ENCODE measurements at places on chromosomes 2 and 18.

DNA sequence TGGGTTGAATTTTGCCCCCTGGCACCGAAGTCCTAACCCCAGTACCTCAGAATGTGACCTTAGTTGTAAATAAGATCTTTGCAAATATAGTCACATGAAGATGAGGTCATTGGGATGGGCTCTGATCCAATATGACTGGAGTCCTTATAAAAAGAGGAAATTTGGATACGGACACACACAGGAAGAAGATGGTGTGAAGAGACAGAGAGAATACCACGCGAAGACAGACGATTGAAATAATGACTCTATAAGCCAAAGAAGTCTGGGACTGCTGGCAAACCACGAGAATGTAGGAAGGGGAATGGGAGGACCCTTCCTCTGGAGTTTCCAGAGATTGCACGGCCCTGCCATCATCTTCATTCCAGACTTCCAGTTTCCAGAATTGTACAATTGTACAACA lies 98.6 kb downstream of the CPO start:
- DNase-seq = no peak

- peak; percentile 63 for DNase-seq
Measured at GRCh38 chr18:22433956-22434355, 16.2 kb upstream of the CTAGE1 start.

DNA sequence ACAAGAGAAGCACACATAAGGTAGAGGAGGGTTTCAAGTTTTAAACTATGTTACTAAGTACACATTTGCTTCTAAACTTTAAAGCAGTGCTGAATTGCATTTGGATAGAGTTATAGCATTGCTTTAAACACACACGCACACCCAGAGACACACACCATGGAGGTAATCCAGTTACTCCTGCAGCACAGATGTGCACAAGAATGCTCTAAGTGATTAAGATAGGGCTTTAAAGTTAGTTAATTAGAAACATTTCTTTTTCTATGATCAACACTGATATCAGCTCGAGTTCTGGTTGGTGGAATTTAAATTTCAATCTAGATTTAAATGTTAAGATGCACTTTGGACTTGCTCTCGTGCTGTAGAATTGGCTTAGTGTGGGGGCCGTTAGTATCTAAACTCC lies 492.3 kb downstream of the ZEB2 start:
- no peak for DNase-seq

- no peak for DNase-seq
Measured at GRCh38 chr2:14677039-14677438, 44.5 kb downstream of the LRATD1 start.

DNA sequence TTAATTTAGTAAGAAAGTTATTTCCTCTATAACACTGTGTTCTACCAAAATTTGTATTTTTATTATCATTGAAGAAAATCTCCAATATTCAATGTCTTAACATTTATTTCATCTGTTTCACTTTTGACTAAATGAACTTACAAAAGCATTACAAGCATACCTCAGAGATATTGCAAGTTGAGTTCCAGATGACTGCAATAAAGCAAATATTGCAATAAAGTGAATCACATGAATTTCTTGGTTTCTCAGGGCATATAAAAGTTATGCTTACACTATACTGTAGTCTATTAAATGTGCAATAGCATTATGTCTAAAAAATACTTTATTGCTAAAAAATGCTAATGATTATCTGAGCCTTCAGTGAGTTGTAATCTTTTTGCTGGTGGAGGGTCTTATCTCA lies 78.3 kb downstream of the TTC32 start:
- DNase-seq = no peak

- no peak for DNase-seq
Measured at GRCh38 chr2:101328474-101329007, 20.0 kb upstream of the RNF149 start.

- DNase-seq = peak; percentile 22
Measured at GRCh38 chr2:47336259-47337238, 66.4 kb upstream of the MSH2 start.

DNA sequence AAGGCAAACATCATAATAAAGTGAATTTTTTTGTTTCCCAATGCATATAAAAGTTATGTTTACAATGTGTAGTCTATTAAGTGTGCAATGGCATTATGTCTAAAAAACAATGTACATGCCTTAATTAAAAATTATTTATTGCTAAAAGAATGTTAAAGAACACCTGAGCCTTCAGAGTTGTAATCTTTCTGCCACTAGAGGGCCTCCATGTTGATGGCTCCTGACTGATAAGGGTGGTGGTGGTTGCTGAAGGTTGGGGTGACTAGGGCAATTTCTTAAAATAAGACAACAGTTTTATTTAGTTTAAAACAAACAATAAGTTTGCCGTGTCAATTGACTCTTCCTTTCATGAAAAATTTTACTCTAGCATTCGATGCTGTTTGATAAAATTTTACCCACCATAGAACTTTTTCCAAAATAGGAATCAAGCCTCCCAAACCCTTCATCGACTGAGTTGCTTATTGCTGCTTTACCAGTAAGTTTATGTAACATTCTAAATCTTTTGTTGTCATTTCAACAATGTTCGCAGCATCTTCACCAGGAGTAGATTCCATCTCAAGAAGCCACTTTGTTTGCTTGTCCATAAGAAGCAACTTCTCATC lies 32.3 kb downstream of the MAP3K2 start:
- DNase-seq = no peak

- DNase-seq = peak; percentile 52
Measured at GRCh38 chr2:105814291-105814940, 69.7 kb downstream of the NCK2 start.

GRCh38 chr2:133766164-133766832 lies 198.0 kb upstream of the NCKAP5 start:
- no peak for DNase-seq

DNA sequence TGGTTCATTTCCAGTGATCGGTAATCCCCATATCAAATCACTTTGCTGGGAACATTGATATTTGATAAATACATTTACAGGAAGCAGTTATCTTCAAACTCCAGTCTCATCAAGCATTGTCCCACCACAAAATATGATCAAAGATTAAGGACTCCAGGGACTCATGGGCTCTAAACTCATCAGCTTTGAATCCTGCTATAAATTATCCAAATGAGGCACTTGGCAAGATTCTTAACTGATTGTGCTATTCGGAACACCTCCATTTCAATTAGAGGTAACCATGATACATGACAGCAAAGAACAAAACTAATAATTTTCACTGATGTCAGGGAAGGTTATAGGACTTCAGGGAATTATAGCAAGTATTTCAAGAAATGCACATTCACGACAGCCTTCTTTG lies 1088.1 kb upstream of the PIK3C3 start:
- DNase-seq = no peak

GRCh38 chr2:34254272-34254878 lies 655.3 kb upstream of the FAM98A start:
- no peak for DNase-seq

DNA sequence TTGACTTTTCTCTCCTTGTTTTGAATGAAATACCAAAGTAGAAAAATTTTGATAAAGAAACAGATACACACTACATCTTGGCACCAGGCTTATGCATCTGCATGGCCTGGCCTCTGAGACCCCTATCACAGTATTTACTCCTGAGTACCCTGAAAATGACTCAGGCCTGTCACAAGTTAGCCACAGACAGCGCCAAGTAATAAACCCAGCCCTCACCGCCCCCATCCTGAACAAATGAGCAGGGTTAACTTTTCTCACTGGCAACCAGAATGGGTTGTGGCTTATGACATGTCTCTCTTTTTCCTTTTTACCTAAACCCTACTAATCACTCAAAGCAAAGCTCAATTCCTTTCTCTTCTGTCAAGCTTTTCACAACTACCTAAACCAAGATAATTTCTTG lies 35.3 kb downstream of the SPRED2 start:
- peak; percentile 52 for DNase-seq

DNA sequence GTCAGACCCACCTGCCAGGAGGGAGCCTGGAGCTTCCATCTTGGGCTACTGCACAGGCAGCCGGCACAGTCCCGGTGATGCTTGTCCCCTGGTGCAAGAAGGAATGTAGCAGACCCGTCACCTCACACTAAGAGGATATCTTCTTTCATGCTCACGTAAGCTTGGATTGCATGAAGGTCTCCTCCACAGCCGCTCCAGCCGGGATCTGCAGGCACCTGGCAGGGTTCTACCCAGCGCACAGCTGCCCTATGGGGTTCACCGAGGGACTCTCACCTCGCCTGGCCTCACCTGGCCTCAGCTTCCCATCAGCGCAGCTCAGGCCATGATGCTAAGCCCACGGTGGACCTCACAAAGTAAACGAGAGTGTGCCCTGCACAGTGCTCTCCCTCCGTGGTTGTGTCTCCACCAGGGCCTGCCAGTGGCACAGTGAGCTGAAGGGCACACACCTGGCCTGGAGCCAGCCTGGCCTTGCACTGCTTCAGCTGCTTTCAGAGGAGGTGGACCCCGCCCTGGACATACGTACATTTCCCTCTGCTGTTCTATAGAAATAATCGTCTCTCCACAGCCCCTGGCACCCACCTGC lies 239.1 kb downstream of the SEPTIN10 start:
- no peak for DNase-seq

- DNase-seq = no peak
Measured at GRCh38 chr2:7552825-7553570, 635.8 kb downstream of the RNF144A start.

- no peak for DNase-seq
Measured at GRCh38 chr2:43934567-43934966, 61.2 kb downstream of the LRPPRC start.

GRCh38 chr2:149616681-149617456 lies 29.3 kb upstream of the MMADHC start:
- DNase-seq = no peak

DNA sequence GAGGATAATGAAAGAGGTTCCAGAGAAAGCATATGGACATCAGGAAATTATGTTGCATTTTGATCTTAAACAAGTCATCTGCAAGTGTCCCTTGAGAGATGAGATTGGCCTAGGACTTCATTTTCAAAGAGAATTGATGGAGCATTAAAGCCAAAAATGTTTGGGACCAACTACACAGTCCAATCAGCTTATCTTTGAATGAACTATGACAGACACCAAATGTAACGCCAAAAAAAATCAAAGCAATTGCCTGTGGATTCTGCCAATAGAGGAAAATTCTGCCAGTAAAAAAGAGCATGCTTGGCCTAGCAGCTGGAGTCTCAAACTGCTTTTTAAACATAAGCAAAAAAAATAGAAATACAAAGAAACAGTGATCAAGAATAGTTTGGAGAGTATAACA lies 594.5 kb upstream of the CHAC2 start:
- no peak for DNase-seq

- no peak for DNase-seq
Measured at GRCh38 chr18:78722929-78723710, 256.5 kb upstream of the SALL3 start.

DNA sequence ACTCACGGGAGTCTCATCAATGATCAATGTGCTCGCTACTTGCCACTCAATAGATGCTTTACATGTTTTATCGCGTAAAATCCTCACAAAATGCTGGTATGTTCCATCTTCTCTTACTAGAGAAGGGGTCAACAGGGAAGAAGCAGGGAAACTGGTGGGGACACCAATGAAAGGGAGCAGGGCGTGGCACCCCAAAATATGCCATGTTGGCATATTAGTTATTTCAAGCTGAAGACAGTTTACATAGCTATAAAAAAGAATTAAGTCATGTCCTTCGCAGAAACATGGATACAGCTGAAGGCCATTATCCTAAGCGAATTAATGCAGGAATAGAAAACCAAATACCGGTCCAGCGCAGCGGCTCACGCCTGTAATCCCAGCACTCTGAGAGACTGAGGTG lies 8.1 kb upstream of the ZNF236 start:
- DNase-seq = no peak

DNA sequence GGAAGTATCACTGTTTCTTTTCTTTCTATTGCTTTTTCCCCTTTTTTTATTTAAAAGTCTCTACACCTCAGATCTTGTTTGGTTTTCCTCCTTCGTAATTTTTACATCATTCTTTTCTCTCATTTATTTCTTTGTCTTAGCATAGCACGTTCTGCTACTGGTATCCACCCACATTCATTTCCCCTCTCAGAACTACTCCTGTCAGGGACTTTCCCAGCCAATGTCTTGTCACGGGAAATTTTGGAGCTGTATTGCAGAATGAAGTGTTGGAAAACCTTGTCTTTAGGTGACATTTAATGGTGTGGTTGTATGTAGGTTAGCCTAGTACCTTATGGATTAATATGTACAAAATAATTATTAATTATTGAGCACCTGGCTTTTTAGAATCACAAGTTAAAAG lies 34.0 kb downstream of the TTLL4 start:
- no peak for DNase-seq

- DNase-seq = no peak
Measured at GRCh38 chr2:29278966-29279365, 163.8 kb downstream of the CLIP4 start.

GRCh38 chr2:136482966-136483365 lies 282.4 kb upstream of the THSD7B start:
- DNase-seq = no peak

DNA sequence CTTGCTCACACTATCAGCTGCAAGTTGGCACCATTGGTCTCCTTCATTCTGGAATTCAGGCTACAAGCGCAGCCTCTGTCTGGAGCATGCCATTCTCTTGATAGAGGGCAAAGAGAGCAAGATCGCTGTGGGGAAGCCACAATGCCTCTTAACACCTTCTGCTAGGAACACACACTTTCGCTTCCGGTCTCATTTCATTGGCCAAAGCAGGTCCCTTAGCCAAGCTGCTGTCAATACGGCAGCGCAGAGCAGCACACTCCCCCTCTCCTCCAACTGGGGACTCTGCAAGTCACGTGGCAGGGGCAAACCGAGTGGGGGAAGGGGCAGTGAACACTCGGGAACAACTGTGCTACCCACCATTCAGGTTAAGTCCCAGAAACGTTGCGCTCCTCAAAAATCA lies 98.1 kb downstream of the MMADHC start:
- DNase-seq = no peak

- DNase-seq = peak; percentile 31
Measured at GRCh38 chr2:33412920-33413319, 63.5 kb upstream of the RASGRP3 start.

- no peak for DNase-seq
Measured at GRCh38 chr2:120785228-120785966, 49.7 kb downstream of the GLI2 start.

GRCh38 chr18:10401521-10401920 lies 52.9 kb upstream of the APCDD1 start:
- no peak for DNase-seq

GRCh38 chr2:174574657-174575056 lies 22.9 kb downstream of the WIPF1 start:
- no peak for DNase-seq

DNA sequence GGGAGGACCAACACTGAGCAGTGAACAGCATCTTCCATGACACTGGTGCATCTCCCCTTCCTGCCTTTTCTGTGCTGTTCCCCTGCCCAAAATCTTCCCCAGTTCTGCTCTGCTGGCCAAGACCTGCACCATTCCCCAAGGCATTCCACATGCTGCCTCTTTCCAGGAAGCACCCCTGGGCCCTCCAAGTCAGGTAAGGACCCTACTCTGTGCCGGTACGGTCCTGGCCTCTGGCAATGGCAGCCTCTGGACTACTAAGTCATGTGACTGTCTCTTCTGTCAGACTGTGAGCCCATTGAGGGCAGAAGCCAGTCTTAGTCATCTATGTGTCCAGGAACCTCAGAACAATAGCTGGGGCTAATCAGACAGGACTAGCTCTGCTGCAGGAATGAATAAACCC lies 282.0 kb downstream of the MYCN start:
- no peak for DNase-seq

- DNase-seq = no peak
Measured at GRCh38 chr18:35971661-35972196, 750 bp upstream of the RMP24 start.
